Ovary (tissue), 10 donors: ENCODE measurements at places on chromosomes 7 and 10. TPM values are rescaled to one million over a fixed set of nuclear protein-coding genes. Genes with fewer than 3 reads are reported as not detected.

GRCh38 chr10:129716211-129716681 is 247.8 kb downstream of the EBF3 start:
- no peaks in the 10 kb centered on the region for H3K27me3 ChIP-seq
- H3K4me3 ChIP-seq = no peak overlapping the region
- H3K27ac ChIP-seq = no peak overlapping the region

Gene TMEM139
- polyA plus RNA-seq = 0.42 TPM

GRCh38 chr10:132399117-132400035 is 2.4 kb downstream of the PWWP2B start:
- H3K4me3 ChIP-seq = no peak overlapping the region
- no peak overlapping the region for H3K27ac ChIP-seq
- DNase-seq = peak; percentile 40

DNA sequence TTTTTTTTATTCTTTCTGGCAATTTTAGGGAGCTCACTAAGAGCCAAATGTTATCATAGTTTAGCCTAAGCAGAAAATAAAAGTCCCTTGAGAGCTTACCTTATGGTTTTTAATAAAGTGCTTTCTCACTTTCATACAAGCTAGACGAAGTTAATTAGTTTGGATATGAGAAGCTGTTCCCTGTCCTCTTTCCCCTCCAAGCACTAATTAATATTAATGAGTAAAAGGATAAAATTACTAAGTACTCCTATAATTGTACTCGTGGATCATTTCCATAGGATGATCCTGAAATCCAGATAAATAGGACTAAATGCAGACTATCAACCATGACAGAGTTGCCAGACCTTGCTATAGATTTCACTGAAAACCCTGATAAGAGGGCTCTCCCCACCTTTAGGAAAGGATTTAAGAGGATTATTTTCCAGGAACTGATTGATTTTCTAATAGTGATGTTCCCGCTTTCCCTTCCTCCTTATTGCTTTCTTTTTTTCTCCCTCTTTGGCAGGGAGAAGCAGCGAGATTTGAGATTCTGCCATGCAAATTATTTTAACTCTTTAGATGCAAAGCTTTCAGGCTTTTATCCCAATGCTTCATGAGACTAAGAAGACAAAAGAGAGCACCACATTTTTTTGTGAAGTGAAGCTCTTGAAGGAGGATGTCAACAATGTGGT is 58.3 kb upstream of the HECW1 start:
- no peaks in the 10 kb centered on the region for H3K27me3 ChIP-seq
- H3K4me1 ChIP-seq = no peaks in the 10 kb centered on the region
- H3K27ac ChIP-seq = no peak overlapping the region
- DNase-seq = no peak
- H3K36me3 ChIP-seq = no peaks in the 10 kb centered on the region

GRCh38 chr10:123379156-123379555 is 225.0 kb downstream of the BUB3 start:
- DNase-seq = no peak
- no peaks in the 10 kb centered on the region for H3K36me3 ChIP-seq
- no peaks in the 10 kb centered on the region for H3K4me1 ChIP-seq
- H3K27ac ChIP-seq = no peak overlapping the region
- no peak overlapping the region for H3K4me3 ChIP-seq

- H3K4me3 ChIP-seq = no peak overlapping the region
- no peak for DNase-seq
- H3K27ac ChIP-seq = no peak overlapping the region
- H3K27me3 ChIP-seq = no peaks in the 10 kb centered on the region
- H3K4me1 ChIP-seq = no peaks in the 10 kb centered on the region
Observed at GRCh38 chr10:51986516-51986915, 287.1 kb upstream of the CSTF2T start.

Gene SGCE
- 157 TPM for polyA plus RNA-seq

GRCh38 chr7:73988197-73988596 is 39.8 kb upstream of the ELN start:
- H3K27ac ChIP-seq = no peak overlapping the region
- H3K27me3 ChIP-seq = no peaks in the 10 kb centered on the region
- no peak for DNase-seq
- H3K4me1 ChIP-seq = peaks cover 6% of the 10 kb centered on the region
- no peak overlapping the region for H3K4me3 ChIP-seq

Gene JCAD
- 10.0 TPM for polyA plus RNA-seq

Gene MYH16
- polyA plus RNA-seq = not detected

Gene MGAM2
- not detected for polyA plus RNA-seq

Gene KLF14
- polyA plus RNA-seq = 0.10 TPM

- no peaks in the 10 kb centered on the region for H3K36me3 ChIP-seq
- H3K27me3 ChIP-seq = no peaks in the 10 kb centered on the region
- H3K27ac ChIP-seq = no peak overlapping the region
- no peak overlapping the region for H3K4me3 ChIP-seq
- peaks cover 2% of the 10 kb centered on the region for H3K4me1 ChIP-seq
Observed at GRCh38 chr7:27992097-27992496, 188.5 kb downstream of the JAZF1 start.

- no peak for DNase-seq
- H3K4me3 ChIP-seq = no peak overlapping the region
- H3K27me3 ChIP-seq = no peaks in the 10 kb centered on the region
Observed at GRCh38 chr10:62185919-62186692, 82.5 kb downstream of the RTKN2 start.

DNA sequence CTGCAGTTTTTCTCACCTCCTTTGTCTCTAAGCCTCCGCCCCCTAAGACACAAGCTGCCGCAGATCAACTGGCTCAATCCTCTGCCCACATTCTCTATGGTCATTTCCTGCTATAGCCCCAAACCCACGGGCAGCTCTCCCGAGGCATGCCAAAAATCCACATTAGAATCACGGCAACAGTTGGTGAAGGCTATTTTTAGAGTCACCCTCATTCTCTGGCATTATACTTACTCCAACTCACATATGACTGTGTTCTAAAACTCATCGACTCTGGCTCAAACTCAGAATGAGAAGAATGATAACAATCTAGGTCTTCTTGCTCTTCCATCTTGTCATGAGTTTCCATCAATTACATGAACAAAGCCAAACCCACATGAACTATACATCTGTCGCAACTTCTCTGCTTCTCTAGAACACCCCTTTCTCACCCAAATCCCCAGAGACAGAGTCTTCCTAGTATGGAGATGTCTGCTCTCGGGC is 10.9 kb upstream of the KIAA1549 start:
- no peak overlapping the region for H3K27ac ChIP-seq
- H3K4me1 ChIP-seq = no peaks in the 10 kb centered on the region
- H3K36me3 ChIP-seq = no peaks in the 10 kb centered on the region
- H3K27me3 ChIP-seq = no peaks in the 10 kb centered on the region
- no peak for DNase-seq

GRCh38 chr10:56035489-56035888 is 325.6 kb downstream of the ZWINT start:
- no peaks in the 10 kb centered on the region for H3K27me3 ChIP-seq
- no peaks in the 10 kb centered on the region for H3K4me1 ChIP-seq
- H3K27ac ChIP-seq = no peak overlapping the region
- H3K36me3 ChIP-seq = no peaks in the 10 kb centered on the region
- no peak for DNase-seq

DNA sequence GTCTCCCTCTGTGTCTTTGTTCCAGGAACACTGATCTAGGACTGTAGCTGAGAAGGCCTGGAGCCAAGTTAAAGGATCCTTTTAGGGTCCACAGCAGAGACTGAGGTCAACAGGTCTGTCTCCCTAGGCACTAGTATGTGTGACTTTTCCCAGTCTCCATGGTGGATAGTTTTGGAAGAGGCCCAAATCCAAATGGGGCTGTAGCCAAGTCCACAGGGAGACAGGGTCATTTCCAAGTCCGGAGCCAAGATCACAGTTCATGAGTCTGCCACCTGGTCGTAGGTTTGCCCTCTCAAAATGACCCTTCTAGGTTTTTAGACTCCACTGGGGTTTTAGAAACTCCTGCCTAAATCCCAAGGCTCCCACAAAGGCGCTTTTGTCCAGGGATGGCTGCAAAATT is 16.8 kb downstream of the ZNF277 start:
- H3K27me3 ChIP-seq = no peaks in the 10 kb centered on the region
- H3K4me1 ChIP-seq = peaks cover 11% of the 10 kb centered on the region
- no peaks in the 10 kb centered on the region for H3K36me3 ChIP-seq

DNA sequence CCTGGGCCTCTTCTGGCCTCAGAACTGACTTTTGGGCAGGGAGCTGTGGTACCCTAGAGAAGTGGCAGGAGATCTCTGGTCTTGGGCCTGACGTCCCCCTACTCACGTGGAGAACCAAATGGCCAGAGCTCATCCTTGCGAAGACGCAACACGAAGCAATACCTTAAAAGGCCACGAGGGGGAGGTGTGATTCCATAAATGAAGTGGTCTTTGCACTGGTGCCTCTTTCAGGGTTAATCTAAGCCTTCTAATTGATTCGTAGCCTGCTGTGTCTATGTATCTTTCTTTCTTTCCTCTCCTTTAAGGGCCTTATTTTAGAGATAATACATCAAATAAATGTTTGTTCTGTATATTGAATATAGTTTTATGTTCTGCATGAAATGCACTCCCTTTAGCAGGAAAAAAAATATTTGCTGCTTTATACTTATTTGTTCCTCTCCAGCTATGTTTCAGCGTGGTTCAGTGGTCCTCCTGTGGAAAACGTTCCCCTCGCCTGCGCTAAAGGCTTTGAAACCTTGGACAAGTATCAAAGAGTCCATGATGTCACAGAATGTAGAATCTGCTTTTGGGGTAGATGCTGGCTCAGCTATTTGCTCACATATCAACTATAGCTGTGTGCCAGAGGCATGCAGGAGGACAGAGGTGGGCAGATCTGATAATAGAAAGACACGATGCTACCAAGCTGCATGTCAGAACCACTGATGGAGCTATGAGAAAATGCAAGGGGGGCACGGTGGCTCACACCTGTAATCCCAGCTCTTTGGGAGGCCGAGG is 41.0 kb downstream of the STRA8 start:
- no peaks in the 10 kb centered on the region for H3K27me3 ChIP-seq
- H3K4me1 ChIP-seq = no peaks in the 10 kb centered on the region
- no peaks in the 10 kb centered on the region for H3K36me3 ChIP-seq
- DNase-seq = peak; percentile 72

DNA sequence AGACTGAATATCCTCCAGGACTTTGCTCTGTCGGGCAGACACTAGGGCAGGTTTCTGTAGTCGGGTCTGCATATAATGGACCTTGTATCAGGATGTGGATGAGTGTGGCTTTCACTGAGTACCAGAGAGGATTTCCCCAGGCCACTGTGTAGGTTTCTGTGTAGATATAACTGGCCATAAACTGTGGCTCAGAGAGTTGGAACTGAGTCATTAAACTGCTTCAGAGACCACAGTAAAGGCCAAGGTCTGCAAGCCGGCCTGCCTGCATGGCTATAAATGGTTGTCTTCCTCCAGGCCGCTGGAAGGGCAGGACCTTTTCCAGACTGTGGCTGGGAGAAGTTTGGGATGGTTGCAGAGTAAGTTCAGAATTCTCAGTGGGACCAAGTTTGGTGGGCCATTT is 16.9 kb downstream of the ZNF92 start:
- H3K4me1 ChIP-seq = no peaks in the 10 kb centered on the region
- no peak overlapping the region for H3K27ac ChIP-seq
- H3K4me3 ChIP-seq = no peak overlapping the region
- DNase-seq = no peak
- no peaks in the 10 kb centered on the region for H3K27me3 ChIP-seq
- no peaks in the 10 kb centered on the region for H3K36me3 ChIP-seq

DNA sequence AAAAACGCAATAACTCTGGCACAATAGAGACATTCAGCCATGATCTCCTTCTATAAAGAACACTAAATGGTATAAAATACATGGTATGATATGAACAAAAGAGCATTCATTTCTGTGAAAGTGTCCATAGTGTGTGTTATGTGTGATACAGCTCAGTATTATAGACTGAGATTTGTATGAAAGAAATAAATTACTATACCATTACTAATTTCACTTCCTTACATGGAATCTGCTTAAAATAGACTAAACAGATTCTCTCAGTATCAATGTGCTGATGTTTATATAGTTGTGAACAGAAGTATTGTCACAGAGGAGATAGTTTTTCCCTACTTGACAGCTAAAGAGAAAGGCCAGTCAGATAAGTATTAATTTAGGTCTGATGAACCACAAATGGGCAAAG is 10.8 kb downstream of the SEMA3A start:
- H3K4me1 ChIP-seq = no peaks in the 10 kb centered on the region
- no peaks in the 10 kb centered on the region for H3K27me3 ChIP-seq
- H3K36me3 ChIP-seq = no peaks in the 10 kb centered on the region
- no peak for DNase-seq
- H3K4me3 ChIP-seq = no peak overlapping the region

Gene CTTNBP2
- polyA plus RNA-seq = 2.6 TPM

DNA sequence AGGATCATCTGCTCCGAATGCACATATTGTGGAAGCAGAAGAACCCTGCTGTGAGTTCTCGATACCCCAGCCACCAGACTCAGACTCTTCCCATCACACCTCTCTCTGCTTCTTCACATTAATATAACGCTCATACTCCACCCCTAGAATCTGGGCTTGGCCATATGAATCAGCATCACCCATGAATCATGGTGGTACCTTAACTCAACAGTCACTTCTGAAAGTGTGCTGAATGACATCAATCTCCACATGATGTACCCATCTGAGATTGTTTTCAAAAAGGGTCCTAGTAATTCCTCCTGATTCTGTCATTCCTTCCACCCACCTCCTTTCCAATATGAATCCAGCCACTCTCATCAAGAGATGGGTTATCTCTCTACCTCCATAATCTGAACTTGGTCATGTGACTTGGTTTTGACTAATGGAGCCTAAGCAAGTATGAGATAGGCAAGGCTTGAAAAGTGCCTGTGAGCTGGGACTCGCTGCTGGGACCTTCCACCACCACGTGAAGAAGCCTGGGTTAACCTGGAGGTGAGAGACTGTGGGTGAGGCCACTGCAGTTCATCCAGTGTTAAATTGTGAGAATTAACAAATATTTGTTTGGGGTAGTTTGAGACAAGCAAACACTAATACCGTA is 15.4 kb downstream of the YWHAG start:
- no peak overlapping the region for H3K4me3 ChIP-seq
- no peak overlapping the region for H3K27ac ChIP-seq
- H3K27me3 ChIP-seq = no peaks in the 10 kb centered on the region
- no peaks in the 10 kb centered on the region for H3K36me3 ChIP-seq

DNA sequence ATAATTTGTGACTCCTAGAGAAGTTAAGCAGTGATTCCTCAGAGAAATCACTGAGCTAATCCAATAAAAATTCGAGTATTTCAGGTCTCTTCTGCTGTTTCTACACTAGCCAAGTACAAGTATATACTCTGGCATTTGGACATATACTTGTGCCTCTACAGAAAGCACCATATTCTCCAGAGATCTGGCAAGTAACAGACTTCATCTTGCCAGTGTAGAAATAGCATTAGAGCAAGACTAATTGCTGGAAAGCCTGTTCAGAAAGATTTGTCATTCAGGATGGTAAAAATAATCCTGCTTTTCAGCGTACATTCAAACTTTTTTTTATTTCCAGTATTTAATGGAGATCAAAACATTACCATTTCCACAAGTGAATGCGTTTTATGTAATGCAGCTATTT is 410.8 kb upstream of the ETV1 start:
- no peaks in the 10 kb centered on the region for H3K27me3 ChIP-seq
- H3K4me1 ChIP-seq = no peaks in the 10 kb centered on the region
- H3K27ac ChIP-seq = no peak overlapping the region
- no peak overlapping the region for H3K4me3 ChIP-seq
- no peaks in the 10 kb centered on the region for H3K36me3 ChIP-seq
